ENCODE measurements at places on chromosomes 1 and 21.

- DNase-seq, result no peak
Measured at GRCh38 chr1:116983678-116984077, 17.9 kb upstream of the CD101 start.

- no peak for DNase-seq
Measured at GRCh38 chr1:44021156-44021555, 10.1 kb downstream of the SLC6A9 start.

DNA sequence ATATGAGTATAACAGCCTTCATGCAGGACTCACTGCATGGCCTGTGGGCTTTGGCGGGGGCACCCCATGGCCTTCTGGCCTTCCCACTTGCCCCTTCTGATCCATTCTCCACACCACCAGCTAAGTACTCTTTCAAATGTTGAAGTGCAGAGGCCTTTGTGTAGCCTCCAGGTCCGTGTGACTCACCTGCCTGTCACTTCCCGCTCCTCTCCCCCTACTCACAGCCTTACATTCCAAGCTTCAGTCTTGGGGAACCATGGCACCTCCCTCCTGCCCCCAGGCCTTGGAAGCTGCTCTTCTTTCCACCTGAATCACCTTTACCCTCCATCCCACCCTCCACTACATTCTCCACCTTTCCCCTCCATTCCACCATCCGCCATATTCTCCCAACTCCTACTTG lies 69.6 kb downstream of the PGM1 start:
- DNase-seq, result no peak

- no peak for DNase-seq
Measured at GRCh38 chr21:14699433-14700407, 153.6 kb upstream of the SAMSN1 start.

DNA sequence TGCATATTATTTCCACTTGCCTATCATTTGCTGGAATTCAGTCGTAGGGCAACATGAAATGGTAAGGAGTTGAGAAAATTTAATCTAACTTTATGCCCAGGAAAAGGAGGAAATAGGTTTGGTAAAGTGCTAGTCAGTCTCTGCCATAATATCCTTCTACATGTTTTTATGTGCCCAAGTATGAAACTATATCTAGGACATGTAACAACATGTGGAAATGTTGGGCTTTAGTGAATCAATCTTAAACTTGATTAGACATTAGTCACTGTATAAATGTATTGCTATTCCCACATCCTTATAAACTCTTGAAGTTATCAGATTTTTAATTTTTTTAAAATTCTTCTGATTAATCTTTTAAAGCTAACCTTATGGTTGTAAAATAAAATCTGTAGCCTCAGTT lies 204.7 kb upstream of the ZRANB2 start:
- DNase-seq, result no peak

- DNase-seq, result no peak
Measured at GRCh38 chr1:23400324-23401114, 24.0 kb downstream of the TCEA3 start.

- DNase-seq, result no peak
Measured at GRCh38 chr1:167706363-167706762, 15.4 kb upstream of the MPZL1 start.

- DNase-seq, result no peak
Measured at GRCh38 chr1:66351478-66351877, 182.5 kb upstream of the SGIP1 start.

- no peak for DNase-seq
Measured at GRCh38 chr1:91381844-91382243, 22.8 kb downstream of the HFM1 start.

DNA sequence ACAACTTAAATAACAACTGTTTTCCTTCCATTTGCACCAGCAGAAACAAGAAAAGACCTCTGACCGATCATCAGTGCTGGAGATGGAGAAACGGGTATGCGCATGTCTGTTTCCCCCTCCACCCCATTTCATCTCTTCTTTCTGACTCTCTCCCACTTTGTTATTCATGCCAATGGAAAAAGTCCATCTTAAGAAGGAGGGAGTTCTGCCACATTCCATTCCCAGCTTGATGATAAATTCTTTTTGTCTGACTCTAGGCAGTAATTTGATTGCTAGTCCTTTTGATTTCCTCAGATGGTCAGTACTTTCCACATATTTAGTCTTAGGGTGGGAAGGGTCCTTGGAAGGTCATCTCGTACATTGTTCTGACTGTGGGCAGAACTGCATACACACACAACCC lies 142.5 kb downstream of the SYT2 start:
- no peak for DNase-seq

- DNase-seq, result no peak
Measured at GRCh38 chr1:219443763-219444162, 169.1 kb downstream of the ZC3H11B start.

- DNase-seq, result no peak
Measured at GRCh38 chr1:201389051-201389450, 10.1 kb downstream of the LAD1 start.

DNA sequence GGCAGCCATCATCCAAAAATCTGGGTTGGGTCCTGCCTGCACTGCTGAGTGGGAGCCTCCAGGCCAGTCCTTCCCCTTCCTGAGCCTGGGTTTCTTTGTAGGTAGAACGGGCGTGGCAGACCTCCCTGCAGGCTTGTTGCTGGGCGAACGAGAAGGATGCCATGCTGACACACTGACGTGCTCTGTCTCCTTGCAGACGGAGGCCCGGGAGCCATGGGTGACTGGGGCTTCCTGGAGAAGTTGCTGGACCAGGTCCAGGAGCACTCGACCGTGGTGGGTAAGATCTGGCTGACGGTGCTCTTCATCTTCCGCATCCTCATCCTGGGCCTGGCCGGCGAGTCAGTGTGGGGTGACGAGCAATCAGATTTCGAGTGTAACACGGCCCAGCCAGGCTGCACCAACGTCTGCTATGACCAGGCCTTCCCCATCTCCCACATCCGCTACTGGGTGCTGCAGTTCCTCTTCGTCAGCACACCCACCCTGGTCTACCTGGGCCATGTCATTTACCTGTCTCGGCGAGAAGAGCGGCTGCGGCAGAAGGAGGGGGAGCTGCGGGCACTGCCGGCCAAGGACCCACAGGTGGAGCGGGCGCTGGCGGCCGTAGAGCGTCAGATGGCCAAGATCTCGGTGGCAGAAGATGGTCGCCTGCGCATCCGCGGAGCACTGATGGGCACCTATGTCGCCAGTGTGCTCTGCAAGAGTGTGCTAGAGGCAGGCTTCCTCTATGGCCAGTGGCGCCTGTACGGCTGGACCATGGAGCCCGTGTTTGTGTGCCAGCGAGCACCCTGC lies 1.4 kb downstream of the GJA4 start:
- DNase-seq, result no peak

DNA sequence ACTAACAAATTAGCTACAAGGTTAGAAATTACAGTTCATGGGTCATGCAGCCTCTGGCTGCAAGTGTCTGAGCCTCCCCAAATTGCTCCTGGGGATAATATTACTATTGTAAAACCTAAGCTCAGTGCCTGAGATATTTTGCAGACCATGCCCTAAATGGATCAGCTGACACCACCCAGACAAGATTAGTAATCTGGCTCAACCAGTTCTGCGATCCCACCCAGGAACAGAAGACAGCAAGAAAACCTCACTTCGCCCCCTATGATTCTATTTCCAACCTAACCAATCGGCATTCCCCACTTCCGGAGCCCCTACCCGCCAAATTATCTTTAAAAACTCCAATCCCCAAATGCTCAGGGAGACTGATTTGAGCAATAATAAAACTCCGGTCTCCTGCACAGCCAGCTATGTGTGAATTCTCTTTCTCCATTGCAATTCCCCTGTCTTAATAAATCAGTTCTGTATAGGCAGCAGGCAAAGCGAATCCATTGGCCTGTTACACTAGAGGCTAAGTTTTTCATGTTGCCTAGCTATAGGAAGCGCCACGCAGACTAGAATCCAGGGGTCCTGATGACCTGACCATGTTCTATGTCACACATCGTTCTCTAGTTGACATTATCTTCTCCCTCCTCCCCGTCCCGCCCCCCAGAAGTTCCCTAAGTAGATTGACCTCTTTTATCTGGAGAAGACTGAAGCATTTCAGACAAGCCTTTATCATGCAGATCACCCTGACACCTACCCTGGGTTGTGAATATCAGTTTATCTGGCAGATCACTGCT lies 22.4 kb upstream of the ZFYVE9 start:
- DNase-seq, result no peak

DNA sequence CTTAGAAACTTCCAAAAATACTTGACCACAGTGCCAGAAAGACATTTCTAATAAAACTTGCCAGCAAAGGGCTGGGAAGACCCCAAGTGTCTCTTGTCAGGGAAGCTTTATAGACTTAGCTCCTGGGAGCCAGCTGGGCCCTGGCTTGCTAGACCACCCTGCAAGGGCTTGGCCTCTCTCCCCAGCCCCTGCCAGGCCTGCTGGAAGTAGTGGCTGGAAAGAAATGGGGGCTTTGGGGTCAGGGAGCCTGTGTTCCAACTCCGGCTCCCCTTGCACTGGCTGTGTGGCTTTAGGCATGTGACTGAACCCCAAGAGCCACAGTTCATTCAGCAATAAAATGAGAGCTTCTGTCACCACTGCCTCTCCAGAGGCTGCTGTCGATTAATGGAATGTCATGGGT lies 31.1 kb downstream of the H3-3A start:
- no peak for DNase-seq

GRCh38 chr1:212613440-212614335 lies 5.1 kb downstream of the ATF3 start:
- DNase-seq, result no peak

GRCh38 chr1:70397013-70397412 lies 14.1 kb upstream of the CTH start:
- no peak for DNase-seq

GRCh38 chr1:200550367-200550766 lies 70.2 kb downstream of the KIF14 start:
- DNase-seq, result no peak

GRCh38 chr1:53390261-53390660 lies 62.4 kb upstream of the LRP8 start:
- DNase-seq, result no peak

DNA sequence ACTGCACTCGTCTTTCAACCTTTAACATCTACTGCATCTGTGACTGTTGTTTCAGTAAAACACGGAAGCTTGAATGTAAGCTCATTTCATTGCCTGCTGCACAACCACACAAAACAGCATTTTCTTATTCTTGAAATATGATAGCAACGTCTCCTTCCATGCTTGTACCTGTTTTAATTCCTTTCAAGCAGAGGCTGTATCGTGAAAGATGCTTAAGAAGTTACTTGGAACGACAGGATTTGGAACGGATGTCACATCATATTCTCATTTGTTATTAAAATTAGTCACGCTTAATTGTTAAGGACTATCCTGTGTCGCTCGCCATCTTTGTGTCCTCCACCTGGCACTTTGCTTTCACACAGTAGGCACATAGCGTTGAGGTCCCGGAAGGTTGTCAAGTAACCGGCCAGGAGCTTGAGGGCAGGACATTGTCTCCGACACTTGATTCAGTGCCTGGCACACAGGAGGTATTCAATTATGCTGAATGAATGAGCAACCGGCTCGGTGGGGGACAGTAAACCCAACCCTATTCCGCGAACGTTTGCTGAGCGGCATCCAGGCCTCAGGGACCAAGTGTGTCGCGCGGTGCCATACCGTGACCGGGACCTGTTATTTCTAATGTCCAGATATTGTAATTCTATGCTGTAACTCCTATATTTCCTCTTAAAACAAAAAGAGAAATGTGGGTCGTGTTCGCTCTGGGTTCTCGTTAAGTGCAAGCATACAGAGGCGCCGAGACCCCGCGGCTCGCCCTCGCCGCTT lies 499 bp upstream of the SH3GLB1 start:
- DNase-seq, result peak; percentile 61
